T-helper 17 cell (primary cell): ENCODE measurements at places on chromosomes 12 and 14. TPM values are rescaled to one million over a fixed set of nuclear protein-coding genes. Genes with fewer than 3 reads are reported as not detected.
A peak's percentile ranks its signal among the peaks of the same experiment; 100 is the strongest.

Gene RTN1
- total RNA-seq, result 3.4 TPM

Gene C14orf39
- not detected for total RNA-seq

Gene TSPAN9
- 1.4 TPM for total RNA-seq

DNA sequence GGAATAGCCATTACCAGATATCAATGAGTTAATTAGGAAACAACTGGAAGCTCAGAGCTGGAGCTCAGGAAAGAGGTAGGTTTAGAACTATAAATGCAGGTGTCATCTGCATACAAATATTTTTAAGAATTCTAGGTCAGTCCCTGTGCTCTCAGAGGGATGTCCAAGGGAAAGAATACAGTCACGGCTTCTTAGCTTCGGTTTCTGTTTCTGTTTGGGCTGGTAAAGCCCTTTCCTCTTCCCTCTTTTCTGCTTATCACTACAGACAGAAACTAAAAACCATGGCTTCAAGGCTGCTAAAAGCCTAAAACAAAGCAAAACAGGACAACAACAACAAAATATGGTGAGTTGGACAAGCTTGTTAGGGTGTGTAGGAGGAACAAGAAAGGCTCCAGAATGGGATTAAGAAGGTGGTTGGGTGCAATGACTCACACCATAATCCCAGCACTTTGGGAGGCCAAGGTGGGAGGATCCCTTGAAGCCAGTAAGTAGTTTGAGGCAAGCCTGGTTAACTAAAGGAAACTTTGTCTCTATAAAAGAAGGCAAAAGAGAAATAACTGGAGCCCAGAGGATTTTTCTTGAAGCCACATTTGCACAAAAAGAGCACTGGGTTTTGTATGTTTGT is 113.0 kb downstream of the SEC23A start:
- peaks cover 10% of the 10 kb centered on the region for H3K4me1 ChIP-seq
- H3K27ac ChIP-seq, result no peak overlapping the region
- H3K27me3 ChIP-seq, result peaks cover 7% of the 10 kb centered on the region
- H3K4me3 ChIP-seq, result peak overlapping the region; percentile 19

DNA sequence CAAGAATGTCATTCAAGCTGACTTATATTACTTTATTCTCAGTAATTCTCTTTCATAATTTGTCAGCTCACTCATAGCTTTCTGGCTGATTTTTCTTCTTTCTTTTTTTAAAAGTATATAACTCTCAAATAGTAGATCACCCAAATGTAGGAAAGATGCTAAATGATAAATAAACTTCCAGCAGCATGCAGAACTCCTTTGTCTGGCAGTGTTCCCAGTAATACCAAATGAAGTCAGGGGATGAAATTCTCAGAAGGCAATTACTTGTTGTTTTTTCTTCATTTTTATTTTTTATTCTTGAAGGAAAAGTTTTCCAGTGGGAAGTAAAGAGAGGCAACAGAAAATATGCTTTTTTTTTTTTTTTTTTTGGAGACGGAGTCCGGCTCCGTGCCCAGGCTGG is 133.3 kb upstream of the SLCO1C1 start:
- H3K27me3 ChIP-seq, result no peaks in the 10 kb centered on the region
- H3K27ac ChIP-seq, result no peak overlapping the region
- H3K4me3 ChIP-seq, result no peak overlapping the region
- H3K4me1 ChIP-seq, result no peaks in the 10 kb centered on the region
- no peaks in the 10 kb centered on the region for H3K36me3 ChIP-seq

GRCh38 chr14:80587096-80587724 is 354.3 kb downstream of the CEP128 start:
- H3K36me3 ChIP-seq, result peaks cover 2% of the 10 kb centered on the region
- DNase-seq, result no peak
- H3K27me3 ChIP-seq, result no peaks in the 10 kb centered on the region
- no peak overlapping the region for H3K27ac ChIP-seq
- H3K4me3 ChIP-seq, result no peak overlapping the region

DNA sequence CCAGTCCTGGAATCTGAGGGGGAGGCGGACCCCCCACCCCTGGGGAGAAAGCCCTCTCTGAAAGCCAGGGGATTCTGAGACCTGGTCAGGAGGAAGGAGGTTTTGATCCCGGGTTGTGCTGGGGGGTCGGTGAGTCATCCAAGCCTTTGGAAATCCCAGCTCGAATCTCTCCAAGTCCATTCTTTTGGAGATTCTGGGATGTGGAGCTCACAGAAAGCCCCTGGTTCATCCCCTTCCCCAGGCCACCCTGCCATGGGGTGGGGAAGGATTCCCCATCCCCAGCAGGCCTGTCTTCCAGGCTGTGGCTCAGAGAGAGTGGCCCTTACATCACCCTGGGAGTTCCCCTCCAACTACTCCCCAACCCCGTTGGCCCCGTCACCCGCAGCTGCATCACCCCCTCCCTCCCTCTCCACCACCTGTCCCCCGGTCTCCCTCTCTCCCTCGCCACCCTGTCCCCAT is 14.3 kb downstream of the EXOC3L4 start:
- H3K4me3 ChIP-seq, result no peak overlapping the region
- H3K27ac ChIP-seq, result no peak overlapping the region
- peaks cover 4% of the 10 kb centered on the region for H3K36me3 ChIP-seq
- peaks cover 9% of the 10 kb centered on the region for H3K4me1 ChIP-seq
- peaks cover 27% of the 10 kb centered on the region for H3K27me3 ChIP-seq

DNA sequence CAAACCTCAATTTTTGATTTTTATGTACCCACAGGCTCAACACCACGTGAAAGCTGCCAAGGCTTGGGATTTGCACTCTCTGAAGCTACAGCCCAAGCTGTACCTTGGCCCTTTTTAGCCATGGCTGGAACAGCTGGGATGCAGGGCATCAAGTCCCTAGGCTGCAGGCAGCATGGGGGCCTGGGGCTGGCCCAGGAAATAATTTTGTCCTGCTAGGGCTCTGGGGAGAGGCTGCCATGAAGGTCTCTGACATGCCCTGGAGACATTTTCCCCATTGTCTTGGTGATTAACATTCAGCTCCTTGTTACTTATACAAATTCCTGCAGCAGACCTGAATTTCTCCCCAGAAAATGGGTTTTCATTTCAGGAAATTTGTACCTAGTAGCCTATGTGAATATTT is 103.7 kb downstream of the SCAF11 start:
- peaks cover 12% of the 10 kb centered on the region for H3K4me1 ChIP-seq
- no peak overlapping the region for H3K4me3 ChIP-seq
- peaks cover 6% of the 10 kb centered on the region for H3K36me3 ChIP-seq
- DNase-seq, result no peak
- no peaks in the 10 kb centered on the region for H3K27me3 ChIP-seq

DNA sequence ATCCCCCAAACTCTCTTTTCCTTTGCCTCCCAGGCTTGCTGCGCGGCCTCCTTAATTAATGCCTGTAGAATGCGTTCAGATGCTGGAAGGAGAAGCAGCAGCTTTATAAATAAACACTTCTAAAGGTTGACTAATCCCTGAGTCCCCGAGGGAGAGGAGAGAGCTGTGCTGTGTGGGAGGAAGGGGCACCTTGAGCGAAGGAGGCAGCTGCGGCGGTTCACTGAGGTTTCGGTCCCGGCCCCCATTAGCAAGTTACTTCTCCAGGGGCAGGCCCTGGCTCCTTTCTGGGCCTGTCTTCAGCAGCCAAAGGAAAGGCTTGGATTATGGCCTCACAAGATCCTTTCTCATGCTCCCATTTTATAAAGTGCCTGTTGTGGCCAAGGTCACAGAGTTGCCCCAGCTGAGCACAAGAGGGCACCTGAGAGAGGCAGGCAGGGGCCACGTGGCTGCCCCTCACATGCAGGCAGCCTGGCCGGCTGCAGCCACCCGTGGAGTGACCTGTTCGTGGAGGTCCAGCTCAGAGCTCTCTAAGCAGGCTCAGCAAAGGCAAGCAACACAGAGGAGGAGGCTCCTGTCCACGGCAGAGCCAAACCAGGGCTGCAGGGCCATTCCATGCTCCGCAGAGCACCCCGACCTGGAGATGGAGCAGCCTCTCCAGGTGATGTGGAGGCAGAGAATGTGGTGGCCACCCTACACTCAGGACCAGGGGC is 15.0 kb upstream of the CACNA2D4 start:
- no peak overlapping the region for H3K4me3 ChIP-seq
- H3K27me3 ChIP-seq, result no peaks in the 10 kb centered on the region
- H3K36me3 ChIP-seq, result peaks cover 5% of the 10 kb centered on the region
- no peak for DNase-seq
- H3K4me1 ChIP-seq, result peaks cover 17% of the 10 kb centered on the region

DNA sequence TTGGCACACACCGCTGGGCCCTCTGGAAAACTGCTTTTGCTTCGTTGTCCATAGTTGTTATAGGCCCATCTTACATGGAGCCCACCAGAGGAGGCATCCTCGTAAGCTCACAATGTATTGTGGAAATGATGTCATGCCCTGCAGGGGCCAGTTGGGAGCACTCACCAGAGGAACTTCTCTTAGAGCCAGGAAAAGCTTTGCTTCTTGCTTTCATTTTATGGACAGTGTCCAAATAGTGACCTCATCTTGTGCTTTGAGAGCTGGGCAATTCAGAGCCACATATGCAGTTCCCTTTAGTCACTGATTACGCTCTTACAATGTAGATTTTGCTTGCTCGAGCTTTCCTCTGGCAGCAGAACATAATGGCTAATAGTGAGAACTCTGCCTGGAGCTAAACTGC is 275.6 kb downstream of the AACS start:
- DNase-seq, result no peak
- H3K4me1 ChIP-seq, result no peaks in the 10 kb centered on the region
- no peak overlapping the region for H3K4me3 ChIP-seq

- peaks cover 20% of the 10 kb centered on the region for H3K4me1 ChIP-seq
- H3K36me3 ChIP-seq, result peaks cover 4% of the 10 kb centered on the region
- no peak for DNase-seq
- no peak overlapping the region for H3K27ac ChIP-seq
- no peak overlapping the region for H3K4me3 ChIP-seq
These were observed 132.4 kb downstream of the GCH1 start for GRCh38 chr14:54769951-54770863.
